ENCODE measurements at places on chromosomes 4 and X.

DNA sequence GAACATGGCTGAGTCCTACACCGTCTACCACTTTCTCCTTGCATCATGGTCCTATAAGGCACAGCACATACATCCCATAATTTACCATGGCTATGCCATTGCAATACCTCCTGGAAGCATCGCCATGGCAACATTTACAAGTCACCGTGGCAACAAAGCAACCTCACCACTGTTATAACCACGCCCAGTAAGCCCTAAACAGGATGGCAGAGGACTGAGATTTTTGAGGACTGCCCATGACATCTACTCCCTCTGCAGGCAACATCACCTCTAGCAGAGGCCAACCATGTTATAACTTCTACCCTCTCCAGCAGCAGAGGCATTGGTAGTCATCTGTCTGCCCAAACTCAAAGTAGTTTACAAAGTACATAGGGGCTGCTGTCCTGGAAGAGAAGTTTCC, 29.7 kb downstream of the BCOR start:
- DNase-seq: no peak

GRCh38 chr4:108110450-108110849, 58.3 kb downstream of the LEF1 start:
- no peak for DNase-seq

GRCh38 chr4:72935462-72935861, 134.1 kb downstream of the COX18 start:
- DNase-seq: no peak

- no peak for DNase-seq
Measured at GRCh38 chr4:60656171-60656570, 544.0 kb upstream of the ADGRL3 start.

GRCh38 chr4:176187624-176188023, 7.8 kb downstream of the SPATA4 start:
- DNase-seq: no peak

GRCh38 chr4:158211222-158211621, 936 bp downstream of the TMEM144 start:
- no peak for DNase-seq

- no peak for DNase-seq
Measured at GRCh38 chrX:20665481-20665880, 398.8 kb upstream of the RPS6KA3 start.

DNA sequence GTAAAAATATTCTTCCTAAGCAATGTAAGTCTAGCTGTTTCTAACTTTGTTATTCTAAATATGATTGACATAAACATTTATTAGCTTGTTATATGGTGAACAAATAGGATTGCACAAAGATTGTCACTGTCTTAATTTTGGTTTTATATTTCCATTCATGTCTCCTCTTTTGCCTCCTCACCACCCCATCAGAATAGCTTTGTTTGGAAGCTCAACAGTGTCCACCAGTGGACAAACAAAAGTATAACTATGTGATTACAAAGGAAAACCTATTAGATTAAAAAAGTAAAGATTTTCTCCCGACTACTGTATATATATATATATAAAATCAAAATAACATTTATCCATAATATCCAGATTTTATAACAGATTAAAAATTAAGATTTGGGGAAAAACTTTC, 468.2 kb downstream of the ZIC3 start:
- no peak for DNase-seq

- no peak for DNase-seq
Measured at GRCh38 chr4:98919996-98920395, 8.9 kb downstream of the EIF4E start.

DNA sequence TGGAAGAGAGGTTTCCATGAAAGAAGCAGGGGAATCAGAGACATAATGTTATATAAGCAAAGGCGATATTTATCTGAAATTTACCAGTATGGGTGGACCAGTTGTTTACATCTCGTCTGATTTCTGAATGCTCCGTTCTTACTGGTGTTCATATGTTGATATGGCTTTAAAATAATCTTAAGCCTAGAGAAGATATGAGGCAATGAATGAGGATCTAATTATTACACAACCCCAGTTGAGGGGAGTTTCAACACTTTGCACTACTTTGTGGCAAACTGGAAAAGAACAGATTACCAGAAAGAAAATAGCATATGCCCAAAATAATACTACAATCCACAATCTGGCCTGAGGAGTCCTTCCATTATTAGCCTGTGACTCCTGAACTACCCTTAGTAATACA, 263.3 kb upstream of the MAGEB2 start:
- no peak for DNase-seq

- no peak for DNase-seq
Measured at GRCh38 chr4:36624030-36624429, 342.6 kb downstream of the DTHD1 start.

- no peak for DNase-seq
Measured at GRCh38 chr4:25827373-25827772, 35.4 kb downstream of the SEL1L3 start.

GRCh38 chr4:139641218-139641617, 24.4 kb upstream of the MGST2 start:
- no peak for DNase-seq

- no peak for DNase-seq
Measured at GRCh38 chrX:48711162-48711928, 14.8 kb downstream of the SUV39H1 start.

DNA sequence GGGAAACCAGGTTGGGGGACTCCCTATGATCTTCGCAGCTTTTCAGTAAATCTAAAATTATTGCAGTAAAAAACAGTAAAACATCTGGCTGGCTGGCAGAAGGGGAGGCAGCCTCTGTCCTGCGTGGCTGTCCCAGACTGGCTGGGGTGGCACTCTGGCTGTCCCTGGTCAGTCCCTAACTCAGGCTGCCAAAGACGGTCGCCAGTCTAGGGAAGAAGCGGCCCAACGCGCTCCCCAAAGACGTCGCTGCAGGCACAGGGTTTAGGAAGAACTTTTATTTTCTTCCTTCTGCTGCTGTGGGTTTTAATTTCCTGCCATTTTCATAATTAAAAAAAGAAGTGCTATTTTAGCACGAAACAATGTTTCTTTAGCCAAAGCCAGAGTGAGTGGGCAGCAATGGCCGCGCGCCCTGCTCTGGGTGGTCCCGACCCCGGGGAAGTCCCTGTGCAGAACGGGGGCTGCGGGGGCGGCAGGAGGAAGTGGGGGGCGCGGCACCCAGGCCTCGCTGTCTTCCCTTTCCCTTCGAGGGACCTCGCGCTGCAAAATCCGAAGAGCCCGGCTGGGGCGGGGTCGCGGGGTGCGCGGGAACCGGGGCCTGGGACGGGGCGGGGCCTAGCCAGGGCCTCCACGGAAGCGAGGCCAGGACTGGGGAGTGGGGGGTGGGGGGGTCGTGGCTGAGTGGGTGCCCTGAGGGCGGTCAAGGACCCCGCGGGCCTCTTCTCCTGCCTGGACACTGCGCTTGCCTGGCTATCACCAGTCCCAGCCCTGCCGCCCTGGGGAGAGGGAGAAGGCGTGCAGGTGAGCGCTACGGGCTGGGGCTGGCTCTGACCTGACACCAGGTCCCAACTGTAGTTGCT, 6.3 kb upstream of the LETM1 start:
- DNase-seq: no peak

Measured in activated CD8-positive, alpha-beta memory T cell treated with anti-CD3 and anti-CD28 coated beads for 48 hours (primary cell).